Heart left ventricle (tissue), 16 donors: ENCODE measurements at places on chromosomes 5 and 9.

DNA sequence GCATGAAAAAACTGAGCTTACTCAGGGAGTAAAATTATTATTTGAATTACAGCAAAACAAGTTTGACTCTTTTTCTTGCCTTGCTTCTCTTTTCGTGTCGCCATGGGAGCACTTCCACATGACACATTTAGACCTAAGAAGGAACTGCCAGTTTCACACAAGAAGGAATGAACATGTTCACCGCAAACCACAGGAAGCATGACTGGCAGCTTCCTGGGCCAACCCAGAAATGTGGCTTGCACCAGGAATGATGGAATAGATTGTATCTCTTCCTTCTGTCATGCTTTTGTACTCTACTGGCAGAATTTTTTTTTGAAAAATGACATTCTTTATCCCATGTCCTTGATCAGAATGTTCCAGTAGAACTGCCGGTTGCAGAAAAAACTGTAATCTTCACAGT lies 32.9 kb upstream of the MAN2A1 start:
- H3K4me3 ChIP-seq, result no peak overlapping the region
- H3K27ac ChIP-seq, result no peak overlapping the region
- H3K4me1 ChIP-seq, result no peaks in the 10 kb centered on the region

- no peaks in the 10 kb centered on the region for H3K36me3 ChIP-seq
- H3K27me3 ChIP-seq, result no peaks in the 10 kb centered on the region
- peak overlapping the region; percentile 82 for H3K27ac ChIP-seq
- H3K4me3 ChIP-seq, result peak overlapping the region; percentile 78
- DNase-seq, result peak; percentile 42
- H3K4me1 ChIP-seq, result peaks cover 16% of the 10 kb centered on the region
Measured at GRCh38 chr9:111661802-111662521, 557 bp downstream of the GNG10 start.

DNA sequence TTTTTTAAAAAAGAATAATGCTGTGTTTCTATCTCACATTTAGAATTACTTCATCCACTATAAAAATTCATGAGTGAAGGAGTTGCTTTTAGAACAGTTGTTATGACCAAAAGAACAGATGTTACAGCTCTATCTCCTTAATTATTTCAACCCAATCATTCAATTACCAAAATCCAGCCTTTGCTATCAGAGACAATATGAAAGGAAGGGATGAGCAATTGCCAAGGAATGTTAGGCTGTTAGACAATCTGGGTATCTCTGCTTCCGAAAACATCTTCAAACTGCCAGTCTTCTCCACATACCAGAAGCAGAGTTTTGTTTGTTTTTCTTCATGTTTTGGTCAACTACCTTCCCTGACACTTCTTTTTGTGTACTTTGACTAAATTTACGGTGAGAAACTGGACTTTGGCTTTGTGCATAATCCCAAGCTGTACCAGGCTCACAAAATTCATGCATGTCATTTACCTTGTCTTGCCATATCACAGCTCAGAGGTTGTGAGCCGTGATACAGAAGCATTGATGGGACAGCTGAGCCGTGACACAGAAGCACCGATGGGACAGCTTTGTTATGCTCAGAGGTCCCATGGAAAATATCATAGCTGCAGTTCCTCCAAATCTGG lies 405.5 kb downstream of the KIF4B start:
- H3K27ac ChIP-seq, result no peak overlapping the region
- no peaks in the 10 kb centered on the region for H3K36me3 ChIP-seq
- H3K27me3 ChIP-seq, result no peaks in the 10 kb centered on the region
- DNase-seq, result no peak
- H3K4me3 ChIP-seq, result no peak overlapping the region

- no peak overlapping the region for H3K4me3 ChIP-seq
- H3K27ac ChIP-seq, result no peak overlapping the region
- H3K4me1 ChIP-seq, result no peaks in the 10 kb centered on the region
Measured at GRCh38 chr5:52655163-52655562, 132.6 kb upstream of the ITGA1 start.

- no peaks in the 10 kb centered on the region for H3K36me3 ChIP-seq
- H3K27ac ChIP-seq, result no peak overlapping the region
- no peaks in the 10 kb centered on the region for H3K27me3 ChIP-seq
- DNase-seq, result no peak
- H3K4me3 ChIP-seq, result no peak overlapping the region
Measured at GRCh38 chr5:39146831-39147540, 72.4 kb downstream of the FYB1 start.

DNA sequence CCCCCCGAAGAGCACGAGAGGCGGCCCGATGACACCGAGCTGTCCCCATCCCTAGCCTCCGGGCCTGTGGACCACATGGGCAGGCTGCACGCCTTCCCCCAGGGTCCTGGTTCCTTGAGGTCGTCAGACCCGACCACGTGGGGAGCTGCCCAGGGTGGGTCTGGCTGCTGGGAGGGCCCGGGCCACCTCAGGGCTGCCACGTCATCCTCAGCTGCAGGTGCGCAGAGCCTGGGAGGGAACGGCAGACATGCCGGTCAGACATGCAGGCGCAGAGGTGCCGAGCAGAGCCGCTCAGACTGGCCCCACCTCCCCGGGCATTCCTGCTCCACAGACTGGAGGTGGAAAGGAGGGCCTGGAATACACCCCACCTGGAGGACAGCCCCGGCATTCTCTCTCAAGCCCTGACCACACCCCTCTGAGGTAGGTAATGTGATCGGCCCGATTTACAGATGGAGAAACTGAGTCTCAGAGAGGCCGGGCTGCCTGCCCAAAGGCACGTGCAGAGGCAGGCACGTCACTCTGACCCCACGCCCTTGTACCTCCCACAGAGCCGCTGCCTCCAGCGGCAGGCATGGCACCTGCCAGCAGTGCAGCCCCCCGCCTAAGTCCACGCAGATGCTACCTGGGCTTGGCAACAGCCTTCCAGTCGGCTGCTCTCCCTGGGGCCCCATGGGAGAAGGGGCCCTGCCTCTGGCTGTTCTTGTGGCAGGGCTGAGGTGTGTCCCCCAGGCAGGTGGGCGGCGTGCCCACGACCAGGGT lies 649 bp downstream of the CCDC187 start:
- H3K36me3 ChIP-seq, result no peaks in the 10 kb centered on the region
- no peak overlapping the region for H3K27ac ChIP-seq
- DNase-seq, result no peak
- no peak overlapping the region for H3K4me3 ChIP-seq
- no peaks in the 10 kb centered on the region for H3K4me1 ChIP-seq
- no peaks in the 10 kb centered on the region for H3K27me3 ChIP-seq
